ENCODE measurements at places on chromosomes 11 and 22.

GRCh38 chr11:128195756-128196155 lies 391.6 kb downstream of the ETS1 start:
- DNase-seq: no peak

DNA sequence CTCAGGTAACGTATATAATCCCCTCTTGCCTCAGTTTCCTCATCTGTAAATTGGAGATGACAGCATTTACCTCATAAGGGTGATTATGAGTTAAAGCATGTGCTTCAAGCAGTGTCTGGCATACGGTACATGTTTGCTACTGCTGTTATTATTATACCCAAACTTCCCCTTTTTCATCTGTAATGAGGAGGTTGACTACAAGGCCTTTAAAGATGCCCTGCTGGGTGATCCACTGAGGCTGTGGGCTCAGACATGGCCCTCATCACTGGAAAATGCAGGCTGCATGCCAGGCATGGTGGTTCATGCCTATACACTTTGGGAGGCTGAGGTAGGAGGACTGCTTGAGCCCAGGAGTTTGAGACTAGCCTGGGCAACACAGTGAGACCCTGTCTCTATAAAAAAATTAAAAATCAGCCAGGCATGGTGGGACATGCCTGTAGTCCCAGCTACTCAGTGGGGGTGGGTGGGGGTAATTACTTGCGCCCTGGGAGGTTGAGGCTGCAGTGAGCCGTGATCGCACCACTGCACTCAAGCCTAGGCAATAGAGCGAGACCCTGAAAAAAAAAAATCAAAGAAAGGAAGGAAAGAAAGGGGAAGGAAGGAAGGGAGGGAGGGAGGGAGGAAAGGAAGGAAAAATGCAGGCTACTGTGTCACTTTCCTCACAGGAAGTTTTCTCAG lies 4.3 kb downstream of the PIK3IP1 start:
- no peak for DNase-seq

- no peak for DNase-seq
Observed at GRCh38 chr11:122099374-122100036, 16.5 kb downstream of the BLID start.

DNA sequence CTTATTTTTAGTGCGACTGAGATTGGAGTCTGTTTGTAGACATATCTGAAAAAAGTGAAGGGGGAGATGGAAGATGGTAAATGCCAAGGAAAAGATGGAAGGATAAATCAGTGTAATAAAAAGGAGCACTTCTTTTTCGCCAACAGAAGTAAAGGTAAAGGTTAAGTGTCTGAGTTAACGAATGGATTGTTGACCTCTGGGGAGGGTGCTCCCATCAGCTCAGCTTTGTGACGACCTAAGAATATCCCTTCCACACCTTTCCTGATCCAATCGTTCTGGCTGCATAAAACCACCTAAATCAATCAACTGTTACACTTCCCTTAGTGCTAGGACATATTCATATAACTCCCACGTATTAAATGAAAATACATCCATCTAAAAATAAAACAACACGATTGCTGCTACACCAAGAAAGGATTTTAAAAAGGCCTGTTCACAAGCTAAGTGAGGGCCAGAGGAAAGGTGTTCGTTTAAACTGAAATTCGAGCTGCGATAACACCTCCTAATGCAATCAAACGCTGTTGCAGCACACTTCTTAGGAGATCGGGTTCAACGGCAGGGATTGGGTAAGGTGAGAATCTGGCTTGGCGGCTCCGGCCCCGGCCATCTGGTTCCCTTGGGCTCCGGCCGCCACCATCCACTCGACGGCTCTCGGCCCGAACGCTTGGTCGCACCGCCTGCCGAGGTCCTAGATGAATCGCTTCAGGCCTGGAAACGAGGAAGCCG lies 658 bp downstream of the C11orf71 start:
- DNase-seq: peak; percentile 83

DNA sequence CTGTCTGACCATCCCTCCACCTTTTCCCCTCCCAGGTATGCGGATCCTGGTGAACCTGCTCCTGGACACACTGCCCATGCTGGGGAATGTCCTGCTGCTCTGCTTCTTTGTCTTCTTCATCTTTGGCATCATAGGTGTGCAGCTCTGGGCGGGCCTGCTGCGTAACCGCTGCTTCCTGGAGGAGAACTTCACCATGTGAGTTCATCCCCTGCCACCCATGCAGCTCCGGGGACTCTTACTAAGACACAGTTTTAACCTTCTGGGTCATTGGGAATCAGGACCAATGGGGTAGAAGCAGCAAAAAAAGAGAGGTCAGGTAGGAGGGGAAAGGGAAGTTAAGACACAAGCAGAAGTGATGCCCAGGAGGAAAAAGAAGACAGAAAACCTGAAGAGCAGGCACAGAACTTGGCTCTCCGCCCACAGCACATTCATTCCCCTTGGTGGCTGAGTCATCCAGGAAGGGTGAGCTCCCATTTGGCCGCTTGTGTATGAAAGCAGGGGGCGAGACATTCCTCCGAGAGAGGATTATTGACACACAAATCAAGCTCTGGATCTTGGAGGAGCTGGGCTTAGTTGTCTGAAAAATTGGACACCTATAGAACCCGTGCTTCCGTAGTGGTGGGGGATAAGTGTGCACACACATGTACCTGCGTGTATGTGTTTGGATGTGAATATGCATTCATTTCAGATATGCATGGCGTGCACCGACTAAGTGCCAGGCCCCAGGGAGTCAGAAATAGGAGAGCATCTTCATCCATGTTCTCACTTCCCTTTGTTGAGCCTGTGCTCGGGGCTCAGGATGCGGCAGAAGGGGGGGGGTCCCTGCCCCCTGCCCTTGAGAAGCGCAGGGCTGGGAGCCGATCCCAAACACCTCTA lies 64.2 kb downstream of the CACNA1I start:
- DNase-seq: no peak

- DNase-seq: no peak
Observed at GRCh38 chr11:93059117-93059957, 89.9 kb downstream of the MTNR1B start.

DNA sequence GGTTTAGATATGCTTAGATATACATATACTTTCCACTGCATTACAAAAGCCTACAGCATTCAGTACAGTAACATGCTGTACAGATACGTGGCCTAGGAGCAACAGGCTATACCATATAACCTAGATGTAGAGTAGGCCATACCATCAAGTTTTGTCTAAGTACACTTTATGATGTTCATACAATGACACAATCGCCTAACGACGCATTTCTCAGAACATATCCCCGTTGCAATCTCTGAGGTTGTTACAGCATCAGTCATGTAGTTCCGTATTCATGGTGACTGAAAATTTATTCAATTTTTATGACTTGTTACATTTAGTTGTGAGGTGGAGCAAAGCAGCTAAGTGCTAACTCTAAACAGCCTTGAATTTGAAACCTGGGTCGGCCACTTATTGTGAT lies 6.7 kb downstream of the ZBTB44 start:
- no peak for DNase-seq

GRCh38 chr11:104275992-104276391 lies 112.0 kb upstream of the PDGFD start:
- no peak for DNase-seq

DNA sequence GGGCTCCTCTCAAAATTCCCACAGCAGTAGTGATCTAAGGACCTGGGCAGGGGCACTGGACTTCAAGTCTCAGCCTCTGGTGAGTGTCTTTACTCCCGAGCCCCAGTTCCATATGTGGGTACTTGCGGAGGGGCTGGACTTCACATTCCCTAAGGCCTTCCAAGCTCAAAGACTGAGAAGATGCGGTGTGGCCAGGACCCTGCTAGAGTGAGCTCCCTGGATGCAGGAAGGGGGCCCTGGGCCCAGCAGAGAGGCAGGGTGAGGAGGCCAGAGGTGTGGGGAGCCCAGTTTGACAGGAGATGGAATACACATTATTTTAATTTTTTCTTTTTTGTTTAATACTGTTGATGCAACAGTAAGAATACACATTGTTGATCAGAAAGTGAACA lies 83.7 kb downstream of the IGLL1 start:
- DNase-seq: no peak

DNA sequence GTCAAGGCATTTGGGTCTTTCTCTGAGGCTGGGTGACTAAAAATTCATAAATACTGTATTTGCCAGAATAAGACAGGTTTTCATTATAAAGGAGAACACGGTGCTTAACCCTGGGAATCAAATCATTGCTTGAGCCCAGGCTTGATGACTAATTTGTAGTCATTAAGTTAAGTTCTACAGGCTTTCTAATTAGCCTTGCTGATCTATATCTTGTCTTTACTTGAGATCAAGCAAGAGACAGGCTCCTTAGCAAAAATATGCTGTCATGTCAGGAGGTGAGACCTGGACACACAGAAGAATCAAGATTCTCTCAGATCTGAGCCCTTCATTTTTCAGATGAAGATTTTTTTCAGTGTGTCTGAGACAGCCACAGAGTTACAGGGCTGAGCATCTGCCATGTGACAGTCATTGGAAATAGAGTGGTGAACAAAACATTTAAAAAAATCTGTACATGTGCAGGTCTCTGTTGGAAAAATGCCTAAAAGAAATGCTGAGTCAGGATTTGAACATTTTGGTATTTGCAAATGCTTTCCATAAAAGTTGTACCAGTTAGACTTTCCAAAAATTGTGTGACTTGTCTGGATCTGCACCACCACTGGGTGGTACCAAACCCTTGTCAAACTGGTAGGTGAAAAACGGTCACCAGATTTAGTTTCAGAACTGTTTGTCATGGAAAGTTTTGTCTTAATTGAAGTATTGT lies 14.6 kb downstream of the ACAT1 start:
- no peak for DNase-seq

GRCh38 chr11:8403310-8403709 lies 139.6 kb upstream of the LMO1 start:
- no peak for DNase-seq

DNA sequence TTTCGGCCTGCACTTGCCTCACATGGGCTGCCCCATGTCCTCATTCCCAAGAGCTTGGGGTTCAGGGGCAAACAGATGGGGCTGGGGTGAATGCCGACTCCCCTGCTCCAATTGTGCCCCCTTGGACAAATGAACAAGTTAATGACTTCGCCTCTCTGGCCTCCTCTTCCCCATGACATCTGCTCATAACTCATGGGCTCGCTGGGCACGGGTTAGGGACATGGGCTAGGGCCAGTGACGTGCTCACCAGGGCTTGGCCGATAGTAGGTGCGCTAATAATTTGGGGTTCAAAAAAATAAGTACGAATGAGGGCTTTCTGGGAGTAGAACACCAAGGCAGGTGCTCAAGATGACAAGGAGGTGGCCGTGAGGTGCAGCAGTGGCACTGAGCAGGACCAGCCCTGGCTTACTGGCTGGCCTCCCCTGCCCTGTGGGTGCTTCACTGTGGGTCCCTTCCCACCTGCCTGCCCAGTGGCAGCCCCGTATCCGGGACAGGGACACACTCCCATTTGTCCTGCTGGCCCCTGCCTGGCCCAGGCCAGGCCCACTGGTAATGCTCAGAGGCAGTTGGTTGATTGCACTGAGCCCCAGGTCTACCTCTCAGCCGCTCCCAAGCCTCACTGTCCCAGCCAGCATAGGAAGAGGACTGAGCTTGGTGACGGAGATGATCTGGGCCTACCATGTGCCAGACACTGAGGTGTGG lies 12.3 kb downstream of the CBX6 start:
- no peak for DNase-seq

GRCh38 chr22:40196628-40197360 lies 19.1 kb downstream of the TNRC6B start:
- DNase-seq: no peak

- no peak for DNase-seq
Observed at GRCh38 chr11:10762185-10762584, 11.1 kb downstream of the CTR9 start.

- DNase-seq: no peak
Observed at GRCh38 chr11:75760710-75761493, 7.7 kb upstream of the DGAT2 start.

- no peak for DNase-seq
Observed at GRCh38 chr22:28332410-28332809, 347.2 kb downstream of the TTC28 start.

GRCh38 chr11:131027491-131027890 lies 111.2 kb upstream of the SNX19 start:
- no peak for DNase-seq

- peak; percentile 35 for DNase-seq
Observed at GRCh38 chr11:125141686-125142535, 22.6 kb upstream of the PKNOX2 start.

GRCh38 chr22:30204015-30204741 lies 42.4 kb downstream of the LIF start:
- no peak for DNase-seq

- DNase-seq: no peak
Observed at GRCh38 chr11:113287801-113288200, 26.6 kb upstream of the TTC12 start.

DNA sequence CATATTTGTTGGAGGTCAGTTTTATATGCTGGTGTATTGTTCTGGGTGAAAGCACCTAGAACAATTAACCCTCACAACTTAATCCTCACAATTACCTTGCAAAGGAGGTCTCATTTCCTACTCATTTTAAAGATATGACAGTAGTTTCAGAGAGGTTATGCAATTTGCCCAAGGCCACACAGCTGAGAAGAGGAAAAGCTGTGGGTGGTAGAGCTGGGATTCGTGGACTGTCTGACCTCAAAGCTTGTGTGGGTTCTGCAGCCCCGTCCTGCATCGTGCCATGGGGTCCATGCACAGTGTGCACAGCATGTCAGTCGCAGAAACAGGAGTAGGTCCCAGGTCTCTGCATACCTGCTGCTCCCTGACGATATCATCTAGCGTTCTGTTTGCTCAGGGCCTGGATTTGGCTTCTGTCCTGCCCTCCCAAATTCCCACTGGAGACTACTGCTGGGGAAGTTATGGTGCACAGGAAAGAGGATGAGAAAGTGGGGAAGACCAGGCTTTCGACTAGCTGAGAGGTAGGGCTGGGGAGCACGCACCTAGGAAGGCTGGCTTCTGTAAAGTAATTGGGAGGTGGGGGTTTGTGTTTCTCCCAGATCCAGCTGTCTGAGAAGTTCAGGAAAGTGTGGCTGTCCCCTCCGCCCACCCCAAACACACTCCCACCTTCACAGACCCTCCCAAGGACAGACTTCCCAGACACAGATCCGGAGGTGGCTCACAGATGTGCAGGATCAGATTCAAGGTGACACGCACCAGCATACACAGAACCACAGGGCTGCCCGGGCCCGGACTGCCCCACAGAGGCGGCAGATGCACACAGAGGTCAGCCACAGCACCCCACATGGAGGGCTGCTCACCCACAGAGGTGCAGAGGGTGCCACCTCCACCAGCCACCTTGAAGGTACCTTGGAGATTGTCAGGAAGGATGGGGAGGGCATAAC lies 2.0 kb downstream of the BACE1 start:
- DNase-seq: no peak

DNA sequence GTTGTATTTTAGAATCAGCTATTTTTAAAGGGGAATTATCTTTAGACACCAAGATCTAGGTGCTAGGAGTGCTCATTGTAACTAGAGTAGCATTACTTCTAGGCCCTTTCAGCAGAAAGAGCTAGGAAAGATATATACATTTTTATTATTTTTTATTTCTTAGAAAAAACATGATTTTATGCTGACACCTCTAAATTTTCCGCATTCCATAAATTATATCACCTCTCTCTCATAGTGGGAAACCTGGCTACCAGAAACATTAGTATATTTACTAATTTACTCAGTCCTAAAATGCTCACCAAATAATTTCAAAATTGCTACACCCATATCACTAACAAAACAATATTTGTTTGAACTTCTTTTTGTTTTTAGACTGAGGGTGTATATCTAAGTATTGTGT lies 32.1 kb upstream of the SLC36A4 start:
- DNase-seq: no peak

GRCh38 chr22:49036513-49036912 lies 791.2 kb downstream of the BRD1 start:
- no peak for DNase-seq
